ENCODE measurements at places on chromosomes 2 and 18. TPM values are rescaled to one million over a fixed set of nuclear protein-coding genes. Genes with fewer than 3 reads are reported as not detected.

- no peak overlapping the region for H3K27ac ChIP-seq
- H3K4me3 ChIP-seq = no peak overlapping the region
- no peaks in the 10 kb centered on the region for H3K36me3 ChIP-seq
- no peaks in the 10 kb centered on the region for H3K27me3 ChIP-seq
Observed at GRCh38 chr18:59961070-59961469, 61.3 kb downstream of the PMAIP1 start.

GRCh38 chr2:133591164-133591563 lies 22.9 kb upstream of the NCKAP5 start:
- no peaks in the 10 kb centered on the region for H3K36me3 ChIP-seq
- DNase-seq = peak; percentile 45

SCN2A gene
- not detected for total RNA-seq

PTPN18 gene
- 15.2 TPM for total RNA-seq

MPP4 gene
- 0.33 TPM for total RNA-seq
